ENCODE measurements at places on chromosomes 7 and 10.

DNA sequence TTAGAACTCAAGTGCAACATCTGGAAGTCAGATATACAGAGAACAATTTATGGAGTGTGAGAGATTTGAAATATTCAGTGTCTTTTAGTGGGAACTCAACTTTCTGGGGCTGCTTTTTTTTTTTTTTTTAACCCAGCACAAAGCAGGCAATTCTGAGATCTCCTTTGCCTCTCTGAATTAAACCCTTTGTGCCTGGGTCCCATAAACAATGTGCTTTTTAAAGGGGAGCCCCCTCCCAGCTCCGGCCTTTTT lies 146.8 kb downstream of the CELF2 start:
- no peak for DNase-seq

- peak; percentile 76 for DNase-seq
Measured at GRCh38 chr10:80459047-80459865, 5.1 kb downstream of the TSPAN14 start.

GRCh38 chr10:118449521-118449920 lies 107.4 kb upstream of the FAM204A start:
- no peak for DNase-seq

DNA sequence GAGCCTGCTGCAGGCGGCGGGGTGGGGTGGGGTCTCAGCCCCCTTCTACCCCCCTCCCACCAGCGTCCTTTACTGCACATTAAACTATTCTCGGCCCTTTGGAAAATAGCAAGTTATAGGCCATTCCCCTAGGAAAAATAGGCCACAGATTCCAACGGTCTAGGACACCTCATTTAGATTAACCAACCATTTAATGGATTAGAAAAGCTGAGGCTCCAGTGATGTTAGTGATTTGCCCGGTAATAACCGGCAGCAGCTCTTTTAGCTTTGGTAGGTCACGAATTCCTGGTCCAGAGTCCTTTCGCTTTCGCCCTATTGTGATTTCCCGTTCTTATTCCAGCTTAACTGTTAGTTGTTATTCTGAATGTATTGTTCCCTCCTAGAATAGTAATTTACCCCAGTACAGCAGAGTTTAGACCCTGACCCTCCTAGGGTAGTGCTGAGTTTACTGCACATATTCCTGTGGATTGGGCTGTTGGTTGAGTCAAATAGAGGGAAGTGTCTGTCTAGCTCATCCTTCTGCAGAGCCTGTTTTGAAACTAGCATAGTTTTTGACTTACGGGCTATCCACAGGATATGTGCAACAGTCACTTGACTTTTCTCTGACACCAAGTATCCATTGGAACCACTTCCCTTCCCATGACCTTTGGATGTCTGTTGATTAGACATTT lies 754 bp downstream of the GSTO1 start:
- DNase-seq = peak; percentile 91

GRCh38 chr10:74343804-74344203 lies 192.8 kb downstream of the ADK start:
- no peak for DNase-seq

- no peak for DNase-seq
Measured at GRCh38 chr7:149367418-149368180, 93.3 kb downstream of the ZNF777 start.

DNA sequence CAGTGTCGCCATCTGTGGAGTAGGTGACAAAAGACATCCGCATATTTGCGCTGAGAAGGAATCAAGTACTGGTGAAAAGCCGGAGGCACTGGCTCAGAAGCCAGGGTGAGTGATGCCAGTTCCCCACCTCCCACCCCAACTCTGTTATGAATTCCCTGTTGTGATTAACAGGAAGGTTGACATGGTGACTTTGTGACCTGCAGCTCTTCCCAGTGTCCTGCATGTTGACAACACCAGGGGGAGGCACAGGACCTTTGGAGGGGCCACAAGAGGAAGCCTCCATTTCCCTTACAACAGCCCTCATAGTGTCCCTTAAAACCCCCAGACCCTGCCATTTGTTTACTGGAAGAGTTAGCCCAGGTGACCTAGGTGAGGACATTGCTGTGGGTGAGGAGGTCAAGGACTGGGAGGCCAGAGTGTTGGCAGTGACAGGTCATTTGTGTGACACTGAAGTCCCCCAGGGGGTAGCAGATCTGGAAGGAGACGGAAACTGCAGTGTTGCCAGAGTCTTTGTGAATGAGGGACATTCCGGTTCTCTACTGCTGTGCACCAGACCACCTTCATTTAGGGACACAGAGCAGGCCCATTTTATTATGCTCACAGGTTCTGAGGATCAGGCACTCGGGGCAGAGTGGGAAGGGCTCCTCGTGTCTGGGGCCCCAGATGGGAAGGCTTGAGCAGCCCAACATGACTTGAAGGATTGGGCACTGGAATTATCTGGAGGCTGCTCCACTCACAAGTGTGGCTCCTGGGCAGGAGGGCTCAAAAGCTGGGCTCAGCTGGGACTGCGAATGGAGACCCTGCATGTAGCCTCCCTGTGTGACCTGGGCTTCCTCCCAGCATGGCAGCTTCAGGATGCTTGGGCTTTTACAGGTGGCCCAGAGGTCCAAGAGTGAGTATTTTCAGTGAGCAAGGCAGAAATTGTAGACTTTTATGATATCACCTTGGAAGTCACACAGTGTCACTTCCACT lies 13.0 kb upstream of the ANTXRL start:
- peak; percentile 34 for DNase-seq

- DNase-seq = peak; percentile 58
Measured at GRCh38 chr10:26486304-26486703, 48.2 kb downstream of the APBB1IP start.

DNA sequence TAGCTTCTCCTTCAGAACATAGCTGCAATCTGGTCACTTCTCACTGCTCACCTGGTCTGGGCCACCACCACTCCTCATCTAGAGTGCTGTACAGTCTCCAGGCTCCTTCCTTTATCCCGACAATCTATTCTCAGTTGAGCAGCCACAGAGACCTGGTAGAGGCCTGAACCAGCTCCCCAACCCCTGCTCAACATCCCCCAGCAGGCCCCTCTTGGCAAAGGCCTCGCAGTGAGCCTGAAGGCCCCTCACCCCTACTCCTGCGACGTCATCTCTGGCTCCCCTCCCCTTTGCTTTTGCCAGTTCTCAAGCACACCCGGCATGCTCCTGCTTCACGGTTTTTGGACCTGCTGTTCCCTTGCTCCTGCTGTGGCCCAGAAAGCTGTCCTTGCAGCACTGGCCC lies 113.9 kb downstream of the ARHGAP22 start:
- DNase-seq = no peak

GRCh38 chr7:131623154-131623553 lies 66.7 kb upstream of the PODXL start:
- no peak for DNase-seq

- no peak for DNase-seq
Measured at GRCh38 chr7:88095-88926, 104.1 kb upstream of the FAM20C start.

DNA sequence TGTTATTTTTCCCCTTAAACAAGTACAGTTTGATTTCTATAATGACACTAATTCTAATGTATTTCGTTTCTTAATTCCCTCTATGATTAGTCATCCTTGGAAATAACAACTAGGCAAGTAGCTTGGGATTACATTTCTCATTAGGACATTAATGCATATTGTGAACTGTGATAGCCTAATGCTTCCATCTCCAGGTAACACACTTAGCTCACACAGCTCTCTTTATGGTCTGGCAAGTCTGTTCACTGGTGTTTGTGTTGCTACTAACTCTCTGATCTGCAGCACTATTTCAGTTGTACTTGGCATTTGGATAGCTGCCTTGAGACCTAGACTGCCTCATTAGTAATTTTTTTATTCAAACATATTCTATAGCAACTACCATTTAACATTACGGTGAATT lies 853.2 kb downstream of the SORCS3 start:
- no peak for DNase-seq

DNA sequence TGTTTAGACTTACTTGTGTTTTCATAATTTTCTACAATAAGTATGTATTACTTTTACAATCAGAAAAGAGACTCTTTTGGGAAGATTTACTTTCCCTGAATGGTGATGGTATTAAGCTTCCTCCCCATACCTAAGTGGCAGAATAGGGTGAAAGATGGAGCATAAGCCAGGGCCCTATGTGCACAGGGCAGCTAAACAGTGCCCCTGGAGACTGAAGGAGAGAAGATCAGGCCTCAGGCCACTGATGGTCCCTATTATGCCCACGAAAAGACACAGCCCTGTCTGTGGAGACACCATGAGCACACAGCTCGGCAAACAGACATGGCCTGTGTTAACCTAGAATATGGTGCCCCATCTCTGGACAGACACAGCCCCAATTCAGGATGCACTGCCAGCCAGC lies 139.4 kb downstream of the OAT start:
- DNase-seq = no peak

Measured in suppressor macrophage treated with lipopolysaccharide for 1 hour (primary cell).